ENCODE measurements at places on chromosomes 12 and 14.

- no peak for DNase-seq
These were observed 115.3 kb downstream of the ZNF664 start for GRCh38 chr12:124088217-124088907.

DNA sequence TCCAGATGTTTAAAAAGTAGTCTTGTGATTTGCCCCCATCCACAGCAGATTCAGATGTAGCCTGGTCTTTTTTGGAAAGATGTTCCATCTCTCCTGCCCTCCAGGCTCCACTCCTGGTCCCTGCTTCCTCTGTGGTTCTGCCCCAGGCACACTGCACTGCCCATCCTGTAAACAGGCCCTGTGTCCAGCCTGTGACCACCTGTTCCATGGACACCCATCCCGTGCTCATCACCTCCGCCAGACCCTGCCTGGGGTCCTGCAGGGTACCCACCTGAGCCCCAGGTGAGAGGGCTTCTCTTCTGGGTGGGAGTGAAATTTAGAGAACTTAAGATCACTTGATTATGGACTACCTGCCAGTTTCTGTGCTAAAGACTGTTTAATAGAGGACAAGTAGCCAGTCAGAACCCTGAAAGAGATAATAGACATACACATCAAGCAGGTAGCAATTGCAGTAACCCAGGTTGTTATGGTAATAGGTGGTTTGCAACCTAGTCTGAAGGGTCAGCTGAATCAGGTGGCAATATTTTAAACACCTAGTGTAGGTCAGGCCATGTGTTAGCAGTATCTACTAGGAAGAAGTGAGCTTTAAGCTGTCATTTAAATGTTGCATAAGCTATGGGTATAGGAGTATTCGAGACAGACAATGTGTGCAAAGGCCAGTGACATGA lies 2.1 kb downstream of the RNF31 start:
- no peak for DNase-seq

DNA sequence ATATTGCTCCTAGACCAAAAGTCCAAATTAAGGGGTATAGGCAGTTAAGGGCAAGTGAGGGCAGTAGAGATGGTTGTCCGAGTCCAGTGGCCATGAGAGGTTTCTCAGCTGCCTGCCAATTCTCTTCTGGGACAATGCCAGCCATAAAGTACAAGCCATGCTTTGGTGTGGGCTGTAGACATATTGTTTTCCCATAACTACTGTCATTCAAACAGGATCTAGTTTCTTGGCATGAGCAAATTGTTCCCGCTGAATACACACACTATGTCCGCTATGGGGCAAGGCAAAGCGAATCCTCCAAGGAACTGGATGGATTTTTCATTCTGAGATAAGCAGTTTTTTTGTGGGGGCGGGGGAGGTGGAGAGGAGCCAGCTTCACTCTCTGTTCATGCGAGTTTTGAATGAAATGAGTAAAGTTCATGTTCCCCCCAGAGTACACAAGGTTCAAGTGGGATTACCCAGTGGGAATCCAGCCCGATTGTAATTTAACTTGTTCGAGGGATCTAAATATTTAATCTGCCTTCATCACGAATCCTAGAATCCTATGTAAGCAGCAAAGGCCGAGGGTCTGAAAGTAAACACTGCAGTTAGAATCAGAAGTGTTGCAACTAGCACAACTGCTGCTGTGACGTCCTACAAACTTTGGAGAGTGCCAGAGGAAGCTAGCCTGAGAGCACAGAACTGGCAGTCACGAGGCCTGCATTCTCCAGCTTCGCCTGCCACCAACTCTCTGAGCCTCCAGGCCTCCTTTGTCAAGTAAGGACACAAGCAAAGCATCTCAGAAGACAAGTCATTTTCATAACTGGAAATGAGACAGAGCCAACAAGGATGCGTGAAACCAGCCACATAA lies 137.0 kb downstream of the CRADD start:
- DNase-seq, result no peak

DNA sequence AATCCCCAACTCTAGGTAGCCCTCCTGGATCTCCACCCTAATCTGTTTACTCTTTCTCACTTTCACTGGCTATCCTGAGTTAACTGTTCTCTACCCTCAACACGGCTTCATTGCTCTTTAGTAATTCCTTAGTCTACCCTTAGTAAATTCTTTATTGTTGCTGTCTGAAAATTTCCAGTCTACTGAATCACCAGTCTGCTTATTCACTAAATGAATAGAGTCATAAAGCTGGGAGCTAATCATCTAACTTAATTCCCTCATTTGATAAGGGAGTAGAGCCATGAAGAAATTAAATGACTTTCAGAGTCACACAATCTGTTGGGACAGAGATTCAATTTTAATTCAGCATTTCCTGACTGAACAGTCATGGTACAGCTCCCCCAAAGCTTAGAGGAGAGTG lies 36.5 kb downstream of the YEATS4 start:
- DNase-seq, result no peak

- DNase-seq, result no peak
These were observed 20.0 kb downstream of the MAP3K9 start for GRCh38 chr14:70789361-70789760.

- DNase-seq, result no peak
These were observed 111.5 kb upstream of the SYT1 start for GRCh38 chr12:78753058-78753457.

- no peak for DNase-seq
These were observed 50.0 kb downstream of the SSPN start for GRCh38 chr12:26245175-26245942.

DNA sequence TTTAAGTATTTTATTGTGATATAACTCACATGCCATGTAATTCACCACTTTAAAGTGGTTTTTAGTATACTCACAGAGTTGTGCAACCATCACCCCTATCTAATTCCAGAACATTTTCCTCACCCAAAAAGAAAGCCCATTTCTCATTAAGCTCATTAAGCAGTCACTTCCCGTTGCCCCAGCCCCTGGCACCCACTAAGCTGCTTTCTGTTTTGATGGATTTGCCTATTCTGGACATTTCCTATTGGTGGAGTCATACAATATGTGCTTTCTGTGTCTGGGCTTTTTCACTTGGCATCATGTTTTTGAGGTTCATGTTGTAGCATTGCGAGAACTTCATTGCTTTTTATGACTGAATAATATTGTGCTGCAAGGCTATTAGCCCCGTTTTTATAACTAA lies 66.0 kb downstream of the ARL6IP4 start:
- DNase-seq, result no peak

DNA sequence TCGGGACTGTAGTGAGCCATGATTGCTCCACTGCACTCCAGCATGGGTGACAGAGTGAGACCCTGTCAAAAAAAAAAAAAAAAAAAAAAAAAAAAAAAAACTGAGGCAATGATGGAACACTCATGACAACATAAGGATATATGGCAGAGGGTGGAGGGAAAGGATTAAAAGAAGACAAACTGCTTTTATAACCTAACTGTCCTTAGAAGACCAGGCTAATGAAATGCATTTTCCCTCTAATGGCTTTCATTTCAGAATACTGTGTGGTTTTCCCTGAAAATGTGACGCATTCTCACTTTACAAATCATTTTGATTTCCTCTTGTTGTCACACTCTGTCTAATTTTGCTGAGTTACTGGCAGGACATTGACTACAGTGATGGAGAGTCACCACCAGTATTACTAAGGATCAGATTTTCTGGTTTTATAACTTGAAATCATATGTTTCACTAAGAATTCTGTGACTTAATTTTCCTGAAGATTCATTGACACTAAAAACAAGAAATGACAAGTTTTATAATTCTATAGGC lies 137.6 kb upstream of the SSTR1 start:
- no peak for DNase-seq

- DNase-seq, result no peak
These were observed 4.6 kb upstream of the RPS26 start for GRCh38 chr12:56037161-56037560.

DNA sequence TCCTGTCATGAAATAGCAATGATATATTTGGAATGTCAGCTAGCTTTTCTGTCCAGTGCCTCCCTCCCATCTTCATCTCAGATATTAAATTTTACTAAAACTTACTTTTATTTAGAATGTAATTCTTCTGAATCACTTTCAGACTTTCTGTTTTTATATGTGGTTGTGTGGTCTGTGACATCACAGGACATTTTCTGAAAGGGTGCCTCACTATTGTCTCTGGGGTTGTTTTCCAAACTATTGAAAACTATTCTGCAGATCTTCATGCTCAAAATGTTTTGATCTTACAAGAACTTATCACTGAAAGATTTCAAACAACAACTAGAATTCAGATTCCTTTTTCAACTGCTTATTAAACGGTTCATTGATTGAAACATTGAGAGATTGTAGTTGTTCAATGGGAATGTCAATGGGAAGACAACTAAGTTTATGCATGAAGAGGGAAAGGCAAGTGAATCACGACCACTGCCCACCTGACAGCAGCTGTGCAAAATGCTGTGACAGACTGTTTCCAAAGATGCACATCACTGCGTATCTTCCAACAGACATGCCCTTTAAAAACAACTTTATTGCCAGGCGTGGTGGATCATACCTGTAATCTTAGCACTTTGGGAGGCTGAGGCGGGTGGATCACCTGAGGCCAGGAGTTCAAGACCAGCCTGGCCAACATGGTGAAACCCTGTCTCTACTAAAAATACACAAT lies 51.3 kb downstream of the KLRG1 start:
- DNase-seq, result no peak

- DNase-seq, result no peak
These were observed 4.3 kb downstream of the TINF2 start for GRCh38 chr14:24238123-24238522.

GRCh38 chr12:2825132-2825531 lies 9.7 kb downstream of the NRIP2 start:
- DNase-seq, result no peak

- DNase-seq, result no peak
These were observed 107.5 kb downstream of the SCARB1 start for GRCh38 chr12:124756166-124756565.

GRCh38 chr14:70392676-70393075 lies 24.2 kb downstream of the SYNJ2BP start:
- no peak for DNase-seq

- no peak for DNase-seq
These were observed 1.2 kb downstream of the GLT8D2 start for GRCh38 chr12:104048811-104049210.

DNA sequence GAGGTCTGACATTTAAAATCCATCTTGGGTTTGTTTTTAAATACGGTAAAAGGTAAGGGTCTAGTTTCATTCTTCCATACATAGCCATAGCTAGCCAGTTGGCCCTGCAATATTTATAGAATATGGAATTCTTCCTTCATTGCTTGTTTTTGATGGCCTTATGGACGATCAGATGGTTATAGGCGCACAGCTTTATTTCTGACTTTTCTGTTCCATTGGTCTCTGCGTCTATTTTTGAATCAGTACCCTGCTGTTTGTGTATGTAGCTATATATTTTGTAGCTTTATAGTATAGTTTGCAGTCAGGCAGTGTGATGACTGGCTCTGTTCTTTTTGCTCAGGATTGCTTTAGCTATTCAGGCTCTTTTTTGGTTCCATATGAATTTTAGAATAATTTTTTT lies 366.8 kb upstream of the MIS18BP1 start:
- no peak for DNase-seq

GRCh38 chr12:53856132-53856531 lies 82.5 kb upstream of the HOXC13 start:
- DNase-seq, result no peak

DNA sequence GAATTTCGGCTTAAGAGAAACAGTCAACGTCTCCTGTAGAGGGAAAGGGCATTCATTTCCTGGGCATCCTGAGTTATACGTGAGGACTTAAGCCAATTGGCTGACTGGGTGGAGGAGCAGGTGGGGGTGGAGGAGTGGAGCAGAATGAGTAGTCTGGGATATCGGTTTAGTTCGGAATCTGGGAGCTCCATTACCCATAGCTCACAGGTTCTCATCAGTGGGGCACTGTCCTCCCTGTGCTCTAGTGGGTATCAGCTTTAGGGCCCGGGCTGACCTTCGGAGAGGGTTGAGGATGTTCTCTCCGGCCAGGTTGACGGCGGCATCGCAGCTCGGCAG lies 704 bp downstream of the SDR39U1 start:
- no peak for DNase-seq

GRCh38 chr12:120971299-120972180 lies 6.8 kb upstream of the HNF1A start:
- no peak for DNase-seq

DNA sequence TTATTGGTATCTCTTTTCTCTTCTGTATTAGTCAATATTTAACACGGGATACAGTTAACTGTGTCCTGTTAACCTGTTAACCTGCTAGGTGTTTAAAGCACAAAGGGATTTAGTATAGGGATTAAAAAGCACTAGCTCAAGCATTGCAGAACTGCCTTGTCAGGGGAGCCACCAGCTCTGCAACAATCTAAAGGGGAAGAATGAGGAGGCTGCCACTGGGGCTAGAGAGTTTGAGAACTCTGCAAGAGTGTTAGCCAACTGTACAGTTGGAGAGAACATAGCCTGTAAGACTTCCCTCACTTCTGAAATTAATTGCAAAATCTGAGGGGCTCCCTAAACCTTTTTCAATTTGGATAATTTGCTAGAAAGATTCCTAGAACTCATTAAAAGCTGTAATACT lies 6.5 kb upstream of the VRK1 start:
- no peak for DNase-seq

DNA sequence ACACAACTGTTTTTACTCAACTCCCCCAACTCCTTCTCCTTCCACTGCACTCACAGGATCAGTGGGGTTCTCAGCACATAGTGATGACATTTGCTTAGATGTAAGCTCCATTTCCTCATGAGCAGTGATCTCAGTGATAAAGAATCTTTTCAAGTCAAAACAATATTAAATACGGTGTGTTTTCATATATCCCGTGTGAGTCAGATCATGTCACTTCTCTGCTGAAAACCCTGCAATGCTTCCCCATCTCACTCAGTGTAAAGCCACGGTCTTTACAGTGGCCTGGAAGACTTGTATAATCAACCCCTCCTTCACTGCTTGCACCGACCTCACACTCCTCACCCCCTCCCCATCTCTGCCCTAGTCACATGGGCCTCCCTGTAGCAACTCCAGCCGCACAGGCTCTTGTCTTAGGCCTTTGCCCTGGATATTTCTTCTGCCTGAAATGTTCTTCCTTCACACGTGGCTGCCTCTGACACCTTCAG lies 149.7 kb upstream of the ARHGAP5 start:
- no peak for DNase-seq

GRCh38 chr12:102865821-102866615 lies 51.0 kb downstream of the PAH start:
- no peak for DNase-seq

DNA sequence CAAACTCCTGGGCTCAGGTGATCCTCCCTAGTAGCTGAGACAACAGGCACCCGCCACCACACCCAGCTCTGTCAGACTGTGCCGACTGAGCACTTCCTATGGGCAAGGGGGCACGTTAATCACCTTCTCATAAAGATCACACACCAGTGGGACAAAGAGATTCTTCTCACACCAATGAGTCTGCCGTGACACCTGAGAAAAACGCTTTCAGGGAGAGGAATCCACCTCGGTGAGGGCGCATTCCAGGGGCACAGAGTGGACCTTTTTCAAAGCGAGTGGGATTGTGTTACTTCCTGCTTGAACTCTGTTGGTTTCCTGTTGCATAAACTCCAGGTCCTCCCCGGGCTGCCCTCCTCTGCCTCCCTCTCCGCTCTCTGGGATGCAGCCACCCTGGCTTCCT lies 17.5 kb upstream of the SCARB1 start:
- no peak for DNase-seq

Measured in central memory CD8-positive, alpha-beta T cell (primary cell).